ENCODE measurements at places on chromosomes 16 and 17.

GRCh38 chr16:85104147-85104546, 8.1 kb downstream of the CIBAR2 start:
- no peak for DNase-seq

- DNase-seq, result no peak
Measured at GRCh38 chr17:15361151-15361550, 19.8 kb upstream of the TEKT3 start.

DNA sequence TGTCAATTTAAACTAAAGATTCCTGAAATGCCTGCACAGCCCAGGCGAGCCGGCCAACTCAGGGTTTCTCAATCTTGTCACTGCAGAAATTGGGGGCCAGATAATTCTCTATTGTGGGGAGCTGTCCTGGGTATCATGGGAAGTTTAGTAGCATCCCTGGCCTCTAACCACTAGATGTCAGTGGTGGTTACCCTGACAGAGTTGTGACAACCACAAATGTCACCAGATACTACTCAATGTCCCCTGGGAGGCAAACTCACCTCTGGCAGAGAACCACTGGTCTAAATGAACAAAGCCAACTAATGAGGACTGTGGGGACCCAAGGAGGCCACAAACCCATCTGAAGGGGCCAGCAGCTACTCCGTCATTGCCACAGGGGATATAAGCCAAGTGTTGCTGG, 90.9 kb downstream of the MYH11 start:
- DNase-seq, result no peak

DNA sequence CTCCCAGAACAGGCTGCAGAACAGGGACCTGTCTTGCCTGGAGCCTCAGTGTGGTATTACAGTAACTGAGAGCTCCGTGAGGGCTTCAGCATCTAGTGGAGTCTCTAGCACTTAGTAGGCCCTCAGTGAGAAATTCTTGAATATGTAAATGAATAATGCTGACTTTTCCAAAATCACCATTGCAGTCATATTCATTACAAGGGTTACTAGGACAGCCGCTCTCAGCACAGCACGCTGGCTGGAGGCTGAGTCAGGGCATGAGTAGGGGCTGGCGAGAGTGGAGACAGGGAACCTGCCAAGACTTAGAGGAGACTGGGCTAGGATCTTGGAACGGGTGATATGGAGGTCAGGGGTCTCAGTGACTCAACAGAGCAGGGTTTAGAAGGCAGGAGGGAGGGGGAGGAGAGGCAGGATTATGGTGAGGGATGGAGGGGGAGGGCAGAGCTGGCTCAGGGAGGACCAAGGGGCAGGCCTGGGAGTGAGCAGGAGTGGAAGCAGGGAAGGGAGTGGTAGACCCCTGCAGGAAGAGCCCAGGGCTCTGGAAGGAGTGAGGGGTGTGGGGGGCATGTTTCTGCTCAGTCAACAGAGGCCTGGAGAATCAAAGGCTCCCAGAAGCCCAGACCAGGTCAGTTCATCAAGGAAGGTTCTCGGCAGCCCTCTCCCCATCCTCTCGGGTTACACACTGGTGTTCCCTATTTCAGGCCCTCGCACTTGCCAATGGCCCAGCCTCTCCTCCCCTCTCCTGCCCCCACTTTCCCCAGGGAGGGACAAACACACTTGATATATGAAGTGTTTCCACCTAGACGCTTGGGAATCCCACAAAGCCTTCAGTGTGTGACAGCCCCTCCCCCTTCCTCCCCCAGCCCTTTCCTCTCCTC, 42.3 kb downstream of the FZD2 start:
- DNase-seq, result no peak

DNA sequence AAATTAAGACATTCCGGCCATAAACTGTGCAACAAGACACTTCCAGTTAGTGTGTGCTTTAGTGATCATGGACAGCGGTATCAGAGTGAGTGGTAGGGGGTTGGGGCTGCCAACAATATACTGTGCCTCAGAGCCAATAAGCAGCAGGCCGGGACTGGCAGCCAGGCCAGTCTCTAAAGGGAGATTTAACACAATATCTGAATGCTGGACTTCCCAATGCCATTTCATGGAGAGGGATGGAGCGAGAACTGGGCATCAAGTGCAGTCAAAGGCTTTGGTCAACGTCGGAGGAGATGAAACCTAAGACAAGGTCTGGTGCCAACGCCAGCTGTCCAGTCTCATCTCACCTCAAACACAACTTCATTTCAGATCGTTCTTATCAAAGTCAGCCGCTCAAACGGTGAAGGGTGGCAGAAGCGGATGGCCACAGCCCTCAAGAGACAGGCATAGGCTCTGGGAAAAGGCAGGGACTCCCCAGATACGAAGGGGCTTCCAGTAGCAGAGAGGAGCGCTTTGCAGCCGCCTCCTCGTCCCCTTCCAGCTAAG, 935 bp downstream of the USP32 start:
- no peak for DNase-seq

DNA sequence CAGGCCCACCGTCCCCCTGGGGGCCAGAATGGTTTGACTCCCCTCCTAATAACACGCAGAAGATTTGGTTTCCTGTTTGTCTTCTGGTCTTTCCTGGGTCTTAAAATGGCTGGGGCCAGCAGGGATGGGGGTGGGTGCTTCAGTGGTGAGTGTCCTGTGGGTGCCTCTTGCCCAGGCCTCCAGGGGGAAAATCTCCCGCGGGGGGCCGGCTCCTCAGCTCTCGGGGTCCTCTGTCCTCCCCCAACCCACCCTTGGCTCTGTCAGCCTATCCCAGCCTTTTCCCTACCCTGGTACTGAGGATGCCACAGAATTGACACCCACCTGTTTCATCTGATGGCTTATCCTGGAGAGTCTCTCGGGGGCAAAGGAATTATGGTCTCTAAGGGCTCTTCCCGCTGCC, 23.8 kb upstream of the SDR42E2 start:
- no peak for DNase-seq

- no peak for DNase-seq
Measured at GRCh38 chr17:42607769-42608168, 1.4 kb downstream of the RETREG3 start.

GRCh38 chr17:27751622-27752490, 48.5 kb downstream of the NOS2 start:
- DNase-seq, result no peak

DNA sequence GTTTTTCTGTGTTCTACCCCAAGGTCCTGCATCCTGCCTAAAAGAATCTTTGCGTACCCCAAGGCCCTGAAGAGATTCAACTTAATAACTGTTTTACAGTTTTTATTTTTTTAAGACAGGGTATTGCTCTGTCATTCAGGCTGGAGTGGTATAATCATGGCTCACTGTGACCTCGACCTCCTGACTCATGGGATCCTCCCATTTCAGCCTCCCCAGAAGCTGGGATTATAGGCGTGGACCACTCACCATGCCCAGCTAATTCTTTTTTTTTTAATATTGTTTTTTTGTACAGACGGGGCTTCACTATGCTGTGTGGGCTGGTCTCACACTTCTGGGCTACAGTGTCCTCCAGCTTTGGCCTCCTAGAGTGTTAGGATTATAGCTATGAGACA, 9.3 kb upstream of the FAAP100 start:
- DNase-seq, result no peak

- DNase-seq, result no peak
Measured at GRCh38 chr16:16857603-16858283, 478.8 kb downstream of the NPIPA7 start.

GRCh38 chr17:143785-144281, 6.5 kb downstream of the SCGB1C2 start:
- DNase-seq, result peak; percentile 79

GRCh38 chr16:58485184-58485887, 14.6 kb upstream of the NDRG4 start:
- DNase-seq, result no peak

GRCh38 chr16:12188061-12188934, 211.8 kb downstream of the SNX29 start:
- DNase-seq, result no peak

GRCh38 chr17:49490276-49490675, 4.8 kb upstream of the NGFR start:
- no peak for DNase-seq

DNA sequence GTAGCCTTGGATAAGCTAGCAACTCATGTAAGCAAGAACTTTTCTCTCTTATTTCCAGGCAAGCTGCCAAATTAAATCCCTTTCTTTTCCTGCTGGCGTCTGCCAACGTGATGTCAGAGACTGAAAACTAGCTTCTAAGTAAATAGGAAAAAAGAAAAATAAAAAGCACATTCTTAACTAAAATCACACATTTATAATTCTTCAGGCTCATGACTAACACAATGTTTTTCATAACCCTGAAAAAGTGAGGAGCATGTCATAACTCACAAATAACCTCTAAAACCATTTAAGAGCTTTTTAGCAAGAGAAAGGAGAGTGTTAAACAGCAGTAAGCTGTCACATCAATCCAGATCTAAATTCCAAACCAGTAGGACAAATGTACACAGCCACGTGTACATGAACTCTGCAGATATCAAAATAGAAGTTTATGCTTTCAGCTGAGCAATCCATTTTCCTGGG, 110.0 kb downstream of the N4BP1 start:
- DNase-seq, result no peak

DNA sequence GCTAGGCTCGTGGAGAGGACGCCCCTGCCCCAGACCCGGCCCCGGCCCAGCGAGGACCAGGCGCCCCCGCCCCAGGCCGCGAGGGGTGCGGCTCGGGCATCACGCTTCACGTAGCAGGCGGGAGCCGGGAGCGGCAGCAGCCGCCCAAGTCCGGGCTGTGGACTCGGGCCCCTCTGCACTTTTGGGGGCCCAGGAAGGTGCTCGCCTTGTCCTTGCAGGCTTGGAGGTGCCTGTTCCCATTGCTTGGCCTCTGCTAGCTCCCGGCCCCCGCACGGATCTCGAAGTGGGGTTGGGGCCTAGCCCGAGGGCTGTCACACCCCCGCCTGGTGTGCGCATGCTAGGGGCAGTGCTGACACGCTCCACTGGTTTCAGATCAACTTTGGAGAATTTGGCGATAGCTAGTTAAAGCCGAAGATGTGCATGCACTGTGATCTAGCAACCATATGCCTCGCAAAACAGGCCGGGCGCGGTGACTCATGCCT, 55.7 kb downstream of the WSB1 start:
- no peak for DNase-seq

DNA sequence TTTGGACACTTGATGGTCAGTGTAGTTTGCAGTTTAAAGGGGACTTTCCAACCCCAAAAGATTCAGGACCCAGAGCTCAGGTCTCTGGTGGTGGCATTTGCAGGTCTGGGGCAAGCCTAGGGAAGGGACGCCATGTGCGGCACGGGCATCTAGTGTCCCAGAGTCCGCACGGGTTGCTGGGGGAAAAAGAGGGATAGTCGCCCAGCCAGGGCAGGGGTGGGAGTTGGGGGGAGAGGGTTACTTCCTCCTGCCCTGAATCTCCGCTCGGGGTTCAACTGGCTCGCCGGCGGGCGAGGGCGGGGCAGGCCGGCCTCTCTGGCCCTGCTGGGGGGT, 239 bp upstream of the CA7 start:
- no peak for DNase-seq

GRCh38 chr17:7393613-7394451, 493 bp downstream of the PLSCR3 start:
- DNase-seq, result peak; percentile 30

DNA sequence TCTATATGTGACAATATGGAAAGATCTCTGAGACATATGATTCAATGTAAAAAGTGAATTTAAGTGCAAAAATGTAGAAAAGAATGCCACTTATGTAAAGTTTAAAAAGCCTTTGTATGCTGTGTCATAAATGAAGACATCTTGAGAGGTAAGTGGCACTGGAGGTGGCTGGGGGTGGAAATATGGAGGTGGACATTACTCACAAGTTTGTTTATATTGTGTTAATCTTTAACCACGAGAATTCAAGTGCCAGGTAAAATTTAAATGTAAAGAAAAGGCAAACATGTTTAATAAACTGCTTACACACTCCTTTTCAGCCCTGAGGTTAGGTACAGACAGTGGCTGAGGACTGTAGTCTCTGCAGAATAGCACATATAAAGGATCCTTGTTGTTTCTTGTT, 235.1 kb downstream of the ABCC12 start:
- DNase-seq, result no peak

- DNase-seq, result no peak
Measured at GRCh38 chr16:30743716-30744115, 4.5 kb upstream of the PHKG2 start.

DNA sequence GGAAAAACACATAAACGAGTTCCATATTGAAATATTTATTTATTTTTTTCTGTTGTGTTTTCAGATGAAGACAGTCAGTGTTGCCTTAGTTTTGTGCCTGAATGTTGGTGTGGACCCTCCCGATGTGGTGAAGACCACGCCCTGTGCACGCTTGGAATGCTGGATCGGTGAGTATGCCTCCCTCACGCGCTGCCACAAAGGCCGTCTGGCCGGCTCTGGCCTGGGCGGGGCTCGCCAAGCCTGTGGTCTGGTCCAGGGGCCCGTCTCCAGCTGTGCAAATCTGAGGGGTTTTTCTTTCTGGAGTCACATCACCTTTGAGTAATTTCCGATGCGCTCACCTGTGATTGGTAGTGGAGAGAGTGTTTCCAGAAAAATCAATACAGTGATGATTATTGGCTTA, 81.0 kb downstream of the RPTOR start:
- DNase-seq, result no peak

- no peak for DNase-seq
Measured at GRCh38 chr17:45917081-45917480, 22.7 kb downstream of the MAPT start.

DNA sequence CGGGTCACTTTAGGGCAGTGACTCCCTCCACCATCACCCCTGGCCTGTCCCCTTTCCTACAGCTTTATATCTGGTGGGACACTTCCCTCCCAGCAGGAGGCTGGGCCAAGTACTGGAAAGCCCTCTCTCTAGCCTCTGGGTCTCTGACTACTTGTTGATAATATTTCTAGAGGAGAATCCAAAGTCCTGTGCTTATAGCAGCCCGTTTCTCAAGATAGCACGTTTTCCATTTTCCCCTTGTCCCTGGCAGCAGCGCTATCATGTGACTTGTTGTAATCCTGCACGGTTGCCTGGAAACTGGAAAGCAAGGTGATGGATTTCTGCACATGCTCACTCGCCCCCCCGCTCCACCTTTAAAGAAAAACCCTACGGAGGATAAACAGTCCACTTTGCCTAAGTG, 3.3 kb upstream of the AXIN2 start:
- DNase-seq, result no peak

DNA sequence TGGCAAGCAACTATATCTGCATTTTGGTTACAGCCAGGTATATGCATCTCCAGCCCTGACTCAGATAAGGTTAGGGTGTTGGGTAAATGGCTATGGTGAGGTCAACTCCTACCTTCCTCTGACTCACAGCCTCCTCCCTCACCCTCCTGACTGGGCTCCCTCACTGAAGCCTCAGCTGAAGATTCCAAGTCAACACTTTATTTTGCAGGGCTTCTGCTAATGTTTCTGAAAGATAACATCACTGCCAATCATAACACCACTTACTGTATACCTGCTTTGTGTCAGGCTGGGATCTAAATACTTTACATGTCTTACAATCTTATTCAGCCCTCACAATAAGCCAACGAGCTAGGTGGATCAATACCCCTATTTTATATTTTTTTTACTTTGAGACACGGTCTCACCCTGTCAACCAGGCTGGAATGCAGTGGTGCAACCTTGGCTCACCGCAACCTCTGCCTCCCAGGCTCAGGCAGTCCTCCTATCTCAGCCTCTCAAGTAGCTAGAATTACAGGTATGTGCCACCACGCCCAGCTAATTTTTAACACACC, 47.8 kb upstream of the GCSH start:
- DNase-seq, result no peak
